Stimulated activated CD8-positive, alpha-beta memory T cell treated with anti-CD3 and anti-CD28 coated beads, Interleukin-7, amount 100 ng/mL, for 1 hour (primary cell): ENCODE measurements at places on chromosomes 2 and 18.
A peak's percentile ranks its signal among the peaks of the same experiment; 100 is the strongest.

- no peak for DNase-seq
Measured at GRCh38 chr18:75360215-75360614, 67.3 kb downstream of the SMIM21 start.

DNA sequence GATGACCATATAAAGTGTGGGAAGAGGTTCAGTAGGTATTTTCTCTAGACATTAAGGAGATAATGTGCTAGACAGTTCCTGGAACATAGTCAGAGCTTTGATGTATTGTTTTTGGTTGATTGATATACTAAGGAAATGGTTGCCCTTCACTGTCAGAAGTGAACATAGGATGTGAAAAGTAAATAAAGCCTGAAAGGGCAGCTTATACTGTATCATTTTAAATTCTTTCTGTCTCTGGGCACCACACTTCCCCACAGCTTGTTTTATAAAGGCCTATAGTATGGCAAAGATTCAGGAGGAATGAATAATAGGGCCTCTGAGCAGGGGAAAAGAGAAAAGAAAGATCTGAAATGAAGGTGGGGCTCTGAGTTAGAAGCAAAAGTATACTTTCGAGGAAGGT, 72.7 kb upstream of the ITPRID2 start:
- no peak for DNase-seq

- peak; percentile 19 for DNase-seq
Measured at GRCh38 chr2:27765621-27766286, 5.8 kb upstream of the MRPL33 start.

GRCh38 chr2:226873826-226874225, 38.0 kb downstream of the RHBDD1 start:
- no peak for DNase-seq

GRCh38 chr2:179837408-179837807, 24.0 kb downstream of the ZNF385B start:
- DNase-seq, result no peak

DNA sequence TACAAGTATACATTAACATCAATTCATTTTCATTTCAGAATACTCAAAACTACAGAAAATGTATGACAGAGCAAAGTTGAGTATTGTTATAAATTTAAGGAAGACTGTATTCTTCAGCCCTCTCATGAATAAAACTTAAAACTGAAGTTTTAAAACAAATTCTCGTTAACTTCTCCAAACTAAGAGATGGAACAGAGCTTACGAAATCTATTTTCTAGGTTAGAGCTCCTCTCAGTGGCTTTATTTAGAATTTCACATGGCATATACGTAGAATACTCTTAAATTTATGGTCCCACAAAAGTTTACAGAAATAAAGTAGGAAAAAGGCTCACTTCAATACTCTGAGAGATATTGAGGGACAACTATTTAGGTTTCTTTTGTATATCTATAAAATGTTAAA, 612.1 kb downstream of the KCNJ3 start:
- no peak for DNase-seq

GRCh38 chr18:13703899-13704298, 22.5 kb downstream of the FAM210A start:
- DNase-seq, result no peak
